GM04503 (cell line): ENCODE measurements at places on chromosomes 7 and 10.

DNA sequence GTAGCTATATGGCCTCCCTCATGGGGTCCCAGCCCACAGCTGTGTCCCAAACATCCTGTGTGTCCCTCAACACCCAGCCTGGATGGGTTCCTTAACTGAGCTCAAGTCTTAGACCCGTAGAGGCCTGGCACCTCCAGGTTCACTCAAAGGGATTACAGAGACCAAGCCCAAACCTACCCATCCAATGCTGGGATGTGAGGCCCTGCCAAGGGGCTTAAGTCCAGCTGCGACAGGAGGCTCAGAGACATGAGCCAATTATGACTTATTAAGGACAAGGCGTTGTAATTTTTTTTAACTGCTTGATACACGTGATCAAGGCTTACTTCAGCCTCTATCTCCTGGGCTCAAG, 105.6 kb upstream of the RET start:
- no peak for DNase-seq

DNA sequence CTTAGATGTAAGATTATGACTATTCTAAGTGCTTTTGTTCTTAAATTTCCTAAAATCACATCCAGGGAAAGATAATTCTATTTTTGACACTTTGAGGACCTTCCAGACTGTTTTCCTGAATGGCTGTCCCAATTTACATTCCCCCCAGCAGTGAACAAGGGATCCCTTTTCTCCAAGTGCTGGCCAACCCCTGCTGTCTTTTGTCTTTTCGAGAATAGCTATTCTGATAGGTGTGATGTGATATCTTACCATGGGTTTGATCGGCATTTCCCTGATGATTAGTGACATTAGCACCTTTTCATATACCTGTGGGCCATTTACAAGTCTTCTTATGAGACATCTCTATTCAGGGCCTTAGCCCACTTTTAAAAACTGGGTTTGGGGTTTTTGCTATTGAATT, 526.7 kb upstream of the FZD8 start:
- no peak for DNase-seq

DNA sequence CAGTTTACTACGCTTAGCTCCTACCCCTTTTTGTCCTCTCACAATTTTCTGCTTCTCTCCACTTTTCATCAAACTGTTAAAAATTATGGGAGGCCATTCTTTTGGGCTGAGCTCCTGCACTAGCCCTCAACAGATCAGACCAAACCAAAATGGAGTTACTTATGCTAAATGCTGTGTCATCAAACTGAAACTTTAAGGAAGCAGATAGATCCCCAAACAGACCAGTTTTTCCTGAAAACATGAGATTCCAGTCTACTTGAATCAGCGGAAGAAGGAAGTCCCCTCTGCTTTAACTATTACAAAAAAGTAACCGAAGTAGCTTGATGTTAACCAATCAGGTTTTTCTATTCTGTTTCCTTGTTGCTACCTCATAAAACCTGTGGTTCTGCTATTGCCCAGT, 20.6 kb downstream of the FANK1 start:
- no peak for DNase-seq

DNA sequence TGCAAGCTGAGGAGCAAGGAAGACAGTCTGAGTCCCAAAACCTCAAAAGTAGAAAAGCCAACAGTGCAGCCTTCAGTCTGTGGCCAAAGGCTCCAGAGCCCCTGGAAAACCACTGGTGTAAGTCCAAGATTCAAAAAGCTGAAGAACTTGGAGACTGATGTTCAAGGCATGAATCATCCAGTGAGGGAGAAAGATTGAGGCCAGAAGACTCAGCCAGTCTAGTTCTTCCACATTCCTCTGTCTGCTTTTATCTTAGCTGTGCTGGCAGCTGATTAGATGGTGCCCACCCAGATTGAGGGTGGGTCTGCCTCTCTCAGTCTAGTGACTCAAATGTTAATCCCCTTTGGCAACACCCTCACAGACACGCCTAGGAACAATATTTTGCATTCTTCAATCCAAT, 20.1 kb upstream of the MDFIC start:
- DNase-seq, result no peak

DNA sequence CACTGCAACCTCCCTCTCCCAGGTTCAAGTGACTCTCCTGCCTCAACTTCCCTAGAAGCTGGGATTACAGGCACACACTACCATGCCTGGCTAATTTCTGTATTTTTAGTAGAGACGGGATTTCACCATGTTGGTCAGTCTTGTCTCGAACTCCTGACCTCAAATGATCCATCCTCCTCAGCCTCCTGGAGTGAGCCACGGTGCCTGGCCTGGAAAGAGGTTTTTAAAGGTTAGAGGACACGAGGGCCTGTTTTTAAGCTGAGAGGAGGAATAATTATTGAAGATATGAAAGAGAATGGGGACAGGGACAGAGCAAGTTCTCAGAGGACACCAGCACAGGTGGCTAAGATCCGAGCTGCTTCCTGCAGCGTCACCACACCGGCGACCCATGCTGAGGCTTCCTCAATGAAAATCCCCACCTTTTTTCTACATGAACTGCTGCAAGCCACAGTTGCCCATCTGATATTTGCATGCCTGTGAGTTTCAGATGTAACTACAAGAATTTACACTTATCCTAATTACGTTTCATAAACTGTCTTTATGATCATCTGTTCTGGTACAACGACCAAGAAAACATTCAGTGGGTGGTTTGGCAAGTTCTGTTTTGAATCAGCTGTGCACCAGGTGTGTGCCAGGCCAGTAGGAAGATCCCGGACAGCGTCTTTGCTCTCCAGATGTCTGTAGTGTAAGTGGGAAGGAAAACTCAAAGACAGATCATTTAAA, 76.0 kb downstream of the HIP1 start:
- DNase-seq, result no peak

- no peak for DNase-seq
Measured at GRCh38 chr10:17655567-17656146, 11.7 kb downstream of the STAM start.

- no peak for DNase-seq
Measured at GRCh38 chr7:127913686-127914085, 117.6 kb downstream of the LRRC4 start.

DNA sequence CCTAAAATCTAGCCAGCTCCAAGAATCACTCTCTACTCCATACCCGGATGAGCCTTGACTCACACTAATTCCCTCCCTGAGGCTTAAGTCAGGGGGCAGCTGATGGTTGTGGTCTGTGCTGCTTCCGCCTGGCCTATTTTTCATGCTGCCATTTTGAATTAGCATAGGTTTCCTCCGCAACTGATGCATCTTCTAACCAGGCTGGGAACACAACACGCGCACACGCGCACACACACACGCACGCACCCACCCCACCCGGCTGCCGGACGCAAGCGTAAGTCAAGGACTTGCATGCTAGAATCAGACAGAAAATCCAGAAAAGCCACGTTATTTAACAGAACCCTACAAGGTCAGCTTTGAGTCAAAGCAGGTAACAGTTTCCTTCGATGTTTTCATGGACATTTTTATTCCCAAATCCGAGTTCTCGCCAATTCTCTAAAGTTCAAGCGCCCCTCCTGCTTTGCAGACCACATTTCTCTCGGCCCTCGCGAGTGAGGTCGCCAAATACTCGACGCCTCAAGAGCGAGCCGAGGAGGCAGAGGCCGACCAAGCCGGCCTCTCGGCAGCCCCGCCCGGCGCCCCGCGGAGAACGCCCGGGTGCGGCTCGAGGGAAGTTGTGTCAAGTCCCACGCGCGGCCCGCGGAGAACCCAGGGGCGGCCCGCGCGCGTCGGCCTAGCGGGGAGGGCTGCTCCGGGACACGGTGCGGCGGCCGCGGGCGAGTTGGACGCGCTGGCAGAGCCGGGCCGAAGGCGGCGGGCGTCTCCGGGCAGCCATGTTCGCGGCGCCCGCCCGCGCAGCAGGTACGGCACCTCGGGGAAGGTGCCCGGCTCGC, 961 bp downstream of the SCRN1 start:
- no peak for DNase-seq

DNA sequence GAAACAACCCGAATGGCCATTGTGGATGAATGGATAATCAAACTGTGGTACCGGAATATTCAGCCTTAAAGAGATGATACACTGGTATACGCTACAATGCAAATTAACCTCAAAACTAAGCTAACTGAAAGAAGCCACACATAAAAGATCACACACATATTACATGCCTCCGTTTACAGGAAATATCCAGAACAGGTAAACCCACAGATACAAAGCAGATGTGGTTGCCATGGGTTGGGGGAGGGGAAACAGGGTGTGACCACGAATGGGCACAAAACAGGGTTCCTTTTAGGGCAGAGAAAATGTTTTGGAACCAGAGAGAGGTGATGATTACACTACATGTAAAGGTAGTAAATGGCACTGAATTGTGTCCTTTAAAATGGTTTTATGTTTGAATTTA, 16.6 kb downstream of the ESYT2 start:
- no peak for DNase-seq

- DNase-seq, result no peak
Measured at GRCh38 chr10:52927678-52928077, 155.1 kb upstream of the MBL2 start.

DNA sequence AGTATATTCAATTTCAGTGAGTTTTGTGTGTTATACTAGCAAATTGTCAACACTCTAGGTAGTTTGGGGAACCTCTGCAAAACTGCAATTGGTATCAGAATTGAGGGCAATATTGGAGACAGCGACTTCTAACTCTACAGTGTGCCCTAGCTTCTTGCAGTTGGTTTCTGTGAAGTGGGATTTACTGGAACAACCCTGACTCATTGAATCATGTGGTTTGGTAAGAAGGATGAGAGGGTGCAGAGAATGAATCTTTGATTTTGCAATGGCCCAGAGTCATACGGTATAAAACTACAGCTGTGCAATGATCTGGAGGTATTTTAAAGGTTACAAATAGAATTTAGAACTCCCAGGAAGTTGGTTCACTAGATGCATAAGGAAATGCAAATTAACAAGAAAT, 129.1 kb upstream of the PPP1R3A start:
- DNase-seq, result peak; percentile 15

DNA sequence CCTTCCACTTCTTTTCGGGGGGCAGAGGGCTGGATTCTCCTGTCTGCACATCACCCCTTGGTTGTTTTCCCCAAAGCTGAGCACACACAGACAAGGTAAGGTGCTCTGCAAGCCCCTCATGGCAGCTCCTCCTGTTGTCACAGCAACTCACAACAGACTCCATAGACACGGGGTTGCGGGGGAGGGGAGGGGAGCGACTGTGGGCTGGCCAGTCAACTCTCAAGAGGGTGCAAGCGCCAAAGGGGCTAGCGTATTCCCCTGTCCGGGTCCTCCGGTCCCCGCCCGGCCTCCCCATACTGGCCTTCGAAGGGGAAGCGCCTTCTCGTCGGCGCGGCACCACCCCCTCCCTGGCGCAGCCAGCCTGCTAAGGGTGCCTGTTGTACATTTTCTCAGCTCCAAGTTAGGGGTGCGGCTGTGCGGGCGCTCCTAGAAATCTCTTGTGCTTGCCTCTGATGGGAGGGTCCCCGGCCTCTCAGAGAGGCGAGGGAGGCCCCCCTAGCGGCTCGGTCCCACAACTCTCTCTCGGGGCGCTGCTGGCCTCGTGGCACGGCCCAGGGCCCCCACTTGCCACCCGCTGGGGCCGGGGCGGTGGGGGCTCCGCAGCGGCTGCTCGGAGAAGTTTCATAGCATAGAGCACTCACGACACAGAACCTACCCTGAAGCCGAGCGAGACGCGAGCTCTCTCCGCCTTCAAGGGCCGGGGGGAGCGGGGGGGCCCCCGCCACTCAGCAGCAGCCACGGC, 498 bp downstream of the RHOBTB1 start:
- DNase-seq, result no peak

DNA sequence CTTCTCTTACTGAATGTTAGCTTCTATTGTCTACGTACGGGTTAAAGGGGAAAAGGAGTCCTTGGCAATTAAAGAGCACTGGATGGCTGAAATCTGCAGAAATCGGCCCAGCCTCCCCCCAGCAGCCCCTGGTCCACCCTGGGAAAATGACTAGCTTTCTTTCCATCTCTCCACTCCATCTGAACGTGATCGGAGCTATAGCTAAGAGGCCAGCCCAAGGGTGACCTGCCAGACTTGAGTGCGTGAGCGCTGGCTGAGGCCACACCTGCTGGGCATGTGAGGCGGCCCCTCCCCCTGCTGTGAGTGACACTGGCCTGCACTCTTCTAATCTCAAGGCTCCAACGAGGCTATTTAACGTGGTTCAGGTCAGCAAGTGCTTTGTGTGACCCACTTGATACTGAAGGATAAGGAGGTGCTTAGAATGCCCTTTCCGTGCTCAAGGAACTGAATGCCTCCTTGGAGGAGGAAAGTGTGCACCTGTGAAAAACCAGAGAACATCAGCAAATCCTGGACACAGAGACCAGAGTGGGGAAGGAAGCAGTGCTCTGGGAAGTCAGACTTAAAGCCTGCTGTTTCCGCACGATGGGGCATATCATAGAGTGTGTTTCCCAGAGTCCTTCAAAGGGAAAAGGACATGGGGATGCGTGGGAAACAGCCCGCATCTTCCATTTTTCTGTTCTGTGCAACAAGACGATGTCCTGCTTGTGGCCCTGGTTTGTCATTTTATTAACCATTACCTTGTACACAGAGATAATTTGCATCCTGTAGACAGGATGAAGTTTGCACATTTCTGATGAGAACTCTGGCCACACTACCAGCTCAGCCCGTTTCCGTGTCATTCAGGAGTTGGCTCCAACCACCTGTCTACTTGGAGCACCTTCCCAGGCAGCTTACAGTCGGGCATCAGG, 12.5 kb upstream of the MNX1 start:
- DNase-seq, result no peak

GRCh38 chr10:6737080-6737641, 157.1 kb upstream of the PRKCQ start:
- no peak for DNase-seq

DNA sequence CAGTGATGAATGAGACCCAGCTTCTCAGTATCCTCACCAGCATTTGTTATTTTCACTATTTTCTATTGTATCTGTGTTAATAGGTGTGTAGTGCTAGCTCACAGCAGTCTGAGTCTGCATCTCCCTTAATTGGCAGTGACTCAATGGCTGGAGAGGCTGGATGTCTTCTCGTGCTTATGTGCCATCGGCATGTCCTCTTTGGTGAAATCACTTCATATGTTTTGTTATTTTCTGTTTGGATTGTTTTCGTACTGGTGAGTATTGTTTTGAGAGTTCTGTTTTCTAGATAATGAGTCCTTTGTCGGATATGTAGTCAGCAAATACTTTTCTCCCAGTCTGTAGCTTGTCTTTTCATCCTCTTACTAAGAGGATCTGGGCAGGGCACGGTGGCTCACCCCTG, 66.1 kb downstream of the AMZ1 start:
- DNase-seq, result no peak

DNA sequence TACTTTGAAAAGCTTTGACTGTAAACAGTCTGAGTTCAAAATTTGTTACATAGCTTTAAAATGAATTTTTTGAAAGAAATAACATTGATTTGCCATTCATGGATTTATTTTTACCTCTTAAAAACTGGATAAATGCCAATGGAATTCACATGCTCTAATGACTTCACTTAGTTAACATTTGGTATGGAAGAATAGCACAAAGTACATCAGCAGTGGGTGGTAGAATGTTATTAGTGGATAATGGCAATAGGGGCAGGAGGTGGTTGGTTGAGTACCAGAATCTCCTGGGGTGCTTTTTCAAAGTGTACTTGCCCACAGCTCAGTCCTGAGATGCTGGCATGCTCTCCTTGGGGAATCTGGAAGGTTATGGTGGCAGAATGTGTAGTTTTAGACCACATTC, 4.7 kb downstream of the PPP1R9A start:
- no peak for DNase-seq
